Adrenal gland (tissue), 19 donors: ENCODE measurements at places on chromosomes 12 and 14. TPM values are rescaled to one million over a fixed set of nuclear protein-coding genes. Genes with fewer than 3 reads are reported as not detected.

The SLC6A12 gene
- 0.35 TPM for polyA plus RNA-seq

The MORN3 gene
- 0.32 TPM for polyA plus RNA-seq

The SLC25A3 gene
- polyA plus RNA-seq = 912 TPM

The STAB2 gene
- polyA plus RNA-seq = 0.08 TPM

The KRT7 gene
- 12.1 TPM for polyA plus RNA-seq

The SMAGP gene
- polyA plus RNA-seq = 9.9 TPM

The AMDHD1 gene
- 10.5 TPM for polyA plus RNA-seq
